Caco-2 (cell line): ENCODE measurements at places on chromosomes 2 and 18. TPM values are rescaled to one million over a fixed set of nuclear protein-coding genes. Genes with fewer than 3 reads are reported as not detected.

The C2orf49 gene
- 21.1 and 24.8 TPM in 2 replicates for total RNA-seq

The NOSTRIN gene
- total RNA-seq, result 9.6 and 9.8 TPM in 2 replicates

The DNER gene
- not detected in 2 replicates for total RNA-seq

The GREB1L gene
- 71.1 and 75.4 TPM in 2 replicates for total RNA-seq

The PAIP2B gene
- 9.1 and 9.9 TPM in 2 replicates for total RNA-seq

The KCNG2 gene
- total RNA-seq, result not detected in 2 replicates

The FAM110C gene
- total RNA-seq, result 3.2 and 3.9 TPM in 2 replicates

The NPAS2 gene
- total RNA-seq, result 2.8 and 3.6 TPM in 2 replicates
